ENCODE measurements at places on chromosomes 11 and 22.

DNA sequence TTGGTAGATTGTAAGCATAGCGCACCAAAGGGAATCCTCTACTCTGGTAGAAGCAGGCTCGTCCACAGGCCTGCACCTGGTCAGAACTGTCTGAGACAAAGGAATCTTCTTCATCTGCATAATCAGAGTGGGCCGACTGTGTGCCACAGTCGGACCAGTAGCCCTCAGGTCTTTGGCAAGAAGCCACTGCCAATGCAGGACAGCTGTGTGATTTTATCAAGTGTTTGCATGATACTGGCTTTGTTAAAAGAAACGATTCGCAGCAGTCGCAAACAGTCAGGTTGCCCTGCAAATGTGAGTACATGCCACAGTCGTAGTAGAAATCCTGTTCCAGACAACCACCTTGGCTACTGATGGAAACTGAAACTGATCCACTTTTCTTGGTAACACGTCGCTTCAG, 4.9 kb upstream of the CCDC34 start:
- no peak for DNase-seq

- no peak for DNase-seq
These were observed 126.0 kb downstream of the OR4A5 start for GRCh38 chr11:54832676-54833075.

GRCh38 chr11:15745266-15745665, 611.1 kb downstream of the SOX6 start:
- no peak for DNase-seq

GRCh38 chr11:114322934-114323333, 26.7 kb downstream of the NNMT start:
- no peak for DNase-seq

GRCh38 chr22:21972293-21972779, 10.3 kb downstream of the TOP3B start:
- no peak for DNase-seq

GRCh38 chr11:44179173-44179572, 83.7 kb downstream of the EXT2 start:
- DNase-seq, result no peak

DNA sequence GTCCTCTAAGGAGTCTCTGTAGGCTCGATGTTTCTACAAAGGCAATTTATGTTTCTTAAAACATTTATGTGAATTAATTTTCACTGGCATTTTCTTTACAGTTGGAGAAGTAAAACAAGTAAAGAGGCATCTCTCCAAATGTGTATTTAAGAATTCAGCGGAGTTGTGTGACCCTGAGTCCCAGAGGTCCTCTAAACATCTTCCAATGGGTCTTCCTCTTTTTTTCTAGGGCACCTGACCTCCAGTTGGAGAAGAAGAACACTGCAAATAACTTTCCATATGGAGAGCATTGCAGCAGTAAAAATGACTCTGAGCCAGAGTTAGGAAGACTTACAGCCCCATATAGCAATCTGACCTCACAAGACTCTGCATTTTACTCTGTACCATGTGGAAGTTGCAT, 480.5 kb upstream of the RAG2 start:
- DNase-seq, result no peak

GRCh38 chr11:11989774-11990744, 18.4 kb downstream of the DKK3 start:
- no peak for DNase-seq

DNA sequence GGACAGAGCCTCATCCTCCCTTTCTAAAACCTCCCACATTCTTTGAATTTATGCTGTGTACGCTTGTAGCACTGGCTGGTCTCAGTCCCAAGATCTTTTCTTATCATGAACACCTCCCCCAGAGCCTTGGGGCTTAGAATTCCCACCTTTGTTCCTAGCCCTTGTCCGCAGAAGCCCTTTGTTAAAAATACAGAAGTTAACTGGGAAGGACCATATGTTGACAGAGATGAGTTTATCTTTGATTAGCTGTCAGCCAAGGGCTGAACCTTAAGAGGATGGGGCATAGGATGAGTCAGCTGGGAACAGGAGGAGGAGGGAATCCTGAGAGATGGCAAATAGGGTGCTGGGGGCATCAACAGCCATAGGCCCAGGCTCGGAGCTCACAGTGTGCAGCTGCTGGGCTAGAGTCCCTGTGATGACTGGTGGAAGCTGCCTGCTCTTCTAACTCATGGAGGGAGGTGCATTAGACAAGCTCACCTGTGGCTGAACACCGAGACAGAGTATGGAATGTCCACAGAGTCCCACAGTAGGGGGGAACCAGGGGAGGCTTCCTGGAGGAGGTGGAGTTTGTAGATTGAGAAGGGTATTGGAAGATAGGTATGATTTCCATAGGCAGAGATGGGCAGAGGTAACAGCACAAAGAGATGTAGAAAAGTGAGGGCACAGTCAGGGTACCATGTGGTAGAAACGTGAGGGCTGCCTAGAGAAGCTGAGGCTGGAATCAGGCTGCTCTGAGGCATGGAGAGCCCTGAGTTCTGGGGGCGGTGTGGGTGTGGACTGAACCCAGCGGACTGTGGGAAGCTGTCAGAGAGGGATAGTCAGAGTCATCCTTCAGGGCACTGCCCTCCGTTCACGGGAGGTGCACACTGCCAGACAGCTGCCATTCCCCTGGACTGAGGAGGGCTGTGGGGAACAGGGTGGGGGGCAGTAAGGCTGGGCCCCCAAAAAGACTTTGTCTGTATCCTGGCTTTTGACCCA, 9.9 kb downstream of the MICAL2 start:
- DNase-seq, result no peak

GRCh38 chr11:124814739-124815138, 14.5 kb upstream of the MSANTD2 start:
- no peak for DNase-seq

DNA sequence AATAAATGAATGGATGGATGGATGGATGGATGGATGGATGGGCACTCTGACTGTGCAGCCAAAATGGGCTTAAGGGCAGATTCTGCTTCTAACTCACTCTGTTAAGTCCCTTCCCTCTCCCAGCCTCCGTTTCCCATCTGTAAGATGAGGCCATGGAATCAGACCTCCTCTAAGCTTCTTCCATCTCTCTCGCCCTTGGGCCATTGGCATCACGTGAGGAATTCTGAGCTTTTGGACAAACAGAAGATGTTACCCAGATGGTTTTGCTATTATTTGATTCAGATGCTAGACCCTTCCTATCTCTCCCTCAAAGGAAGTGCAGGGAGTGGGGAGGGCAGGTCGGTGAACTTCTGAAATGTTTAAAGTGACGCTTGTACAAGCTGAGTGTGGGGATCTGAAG, 4.0 kb upstream of the CYTH4 start:
- no peak for DNase-seq
